NCI-H187 (cell line): ENCODE measurements at places on chromosomes 1 and 21.

GRCh38 chr1:84899969-84900368 is 7.0 kb upstream of the LPAR3 start:
- no peak for DNase-seq

DNA sequence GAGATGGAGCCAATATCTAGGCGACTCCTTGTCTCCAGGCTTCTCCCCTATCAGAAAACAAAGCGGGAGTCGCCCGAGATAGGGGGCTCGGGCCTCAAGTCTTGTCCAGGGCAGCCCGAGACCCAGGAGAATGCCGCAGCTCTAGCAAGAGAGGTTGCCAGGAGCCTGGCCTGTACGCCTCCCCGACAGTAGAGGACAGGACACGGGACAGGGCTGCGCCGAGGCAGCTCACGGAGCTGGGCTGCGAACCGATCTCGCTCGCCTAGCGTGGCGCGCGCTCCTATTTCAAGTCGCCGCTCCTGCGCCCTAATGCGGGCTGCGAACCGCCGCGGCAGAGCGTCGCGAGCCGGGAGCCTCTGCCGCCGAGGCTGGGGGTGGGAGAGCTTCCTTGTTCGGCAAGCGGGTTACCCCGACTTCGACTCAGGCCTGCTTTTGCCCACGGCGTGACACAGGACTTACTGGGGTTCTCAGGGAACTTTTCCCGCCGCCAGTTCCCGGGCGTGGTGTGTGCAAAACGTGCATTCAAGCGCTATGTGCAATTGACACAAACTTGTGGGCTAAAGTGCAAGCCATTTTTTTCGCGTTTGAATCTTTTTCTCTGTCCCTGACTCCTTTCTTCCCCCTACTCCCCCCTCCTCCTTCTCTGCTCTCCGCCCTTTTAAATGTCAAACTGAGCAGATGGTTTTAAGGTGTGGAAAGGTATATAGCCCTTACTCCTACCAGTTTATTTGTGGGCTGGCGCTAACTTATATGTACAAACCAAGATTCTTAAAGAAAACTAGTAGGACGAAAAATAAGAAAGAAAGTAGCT is 2.4 kb upstream of the PROX1 start:
- DNase-seq, result no peak

GRCh38 chr1:58451560-58452191 is 94.8 kb downstream of the OMA1 start:
- no peak for DNase-seq

DNA sequence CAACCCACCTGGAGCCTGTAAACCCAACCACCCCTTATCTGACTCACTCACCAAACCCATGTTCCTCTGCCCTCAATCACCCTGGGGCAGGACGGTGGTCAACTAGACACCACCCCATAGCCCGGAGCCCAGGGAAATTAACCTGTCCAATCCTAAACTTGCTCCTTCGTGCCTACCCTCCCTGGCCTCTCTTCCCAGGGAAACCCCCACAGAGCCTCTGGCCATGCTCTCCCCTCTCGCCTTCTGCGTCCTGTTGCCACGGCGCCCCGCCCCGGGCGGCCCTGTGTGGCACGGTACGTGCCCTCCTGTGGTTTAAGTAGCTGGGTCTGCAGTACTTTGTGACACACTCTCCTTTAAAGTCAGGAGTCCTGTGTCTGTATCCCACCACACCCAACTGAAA is 4.0 kb upstream of the FTCD start:
- no peak for DNase-seq

DNA sequence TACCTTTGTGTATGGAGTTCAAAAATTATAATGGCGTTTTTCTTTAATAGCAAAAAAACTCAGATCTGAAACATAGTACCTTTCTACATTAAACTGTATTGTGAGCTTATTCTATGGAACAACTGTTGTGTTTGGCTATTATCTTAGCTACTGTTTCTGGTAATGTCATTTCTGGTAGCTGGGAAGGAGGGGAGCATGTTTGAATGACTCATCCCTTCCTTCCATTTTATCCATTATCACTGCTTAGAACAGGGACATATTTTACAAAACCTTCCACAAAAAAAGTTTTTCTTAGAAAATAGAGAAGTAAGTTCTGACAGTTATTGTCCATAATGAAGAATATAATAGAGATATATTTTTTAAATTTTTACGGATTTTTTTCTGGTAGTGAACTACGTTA is 128.3 kb downstream of the NRDC start:
- DNase-seq, result no peak

GRCh38 chr1:156406251-156406650 is 37.2 kb downstream of the RHBG start:
- DNase-seq, result no peak

DNA sequence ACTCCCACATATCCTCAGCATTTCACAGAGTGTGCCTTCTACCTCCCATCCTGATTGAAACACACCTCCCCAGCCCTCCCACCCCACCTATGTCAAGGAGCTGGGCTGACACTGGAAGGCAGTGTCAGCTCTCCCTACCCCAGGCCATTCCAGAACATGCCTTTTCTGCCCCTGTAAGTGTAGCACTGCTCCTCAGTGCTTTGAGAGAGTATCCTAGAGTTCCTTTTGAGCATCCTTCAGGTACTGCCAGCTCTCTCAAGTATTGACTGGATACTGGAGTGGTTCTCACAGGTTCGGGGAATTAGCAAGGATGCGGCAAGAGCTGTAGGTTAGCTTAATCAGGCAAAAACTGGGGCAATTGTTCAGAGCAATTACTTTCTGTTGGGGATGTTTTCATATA is 21.8 kb downstream of the C1orf116 start:
- no peak for DNase-seq

DNA sequence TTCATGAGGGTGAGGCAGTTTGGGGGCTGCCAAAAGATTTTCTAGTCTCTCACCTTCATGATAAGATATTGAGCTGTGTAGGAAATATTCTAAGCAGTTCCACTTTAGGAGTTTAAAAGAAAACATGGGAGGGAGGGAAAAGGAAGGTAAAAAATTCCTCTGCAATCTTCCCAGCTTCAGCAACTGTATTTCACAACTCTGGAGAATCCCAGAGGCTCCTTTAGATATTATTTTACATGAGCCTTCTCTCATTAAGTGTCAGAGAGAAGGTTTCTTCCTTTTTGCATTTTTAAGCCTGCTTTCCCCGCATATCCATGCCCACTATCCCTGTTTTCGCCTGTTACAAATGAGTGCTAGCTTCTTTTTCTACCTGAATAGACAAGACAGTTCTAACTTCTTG is 289.4 kb downstream of the CHRM3 start:
- no peak for DNase-seq

DNA sequence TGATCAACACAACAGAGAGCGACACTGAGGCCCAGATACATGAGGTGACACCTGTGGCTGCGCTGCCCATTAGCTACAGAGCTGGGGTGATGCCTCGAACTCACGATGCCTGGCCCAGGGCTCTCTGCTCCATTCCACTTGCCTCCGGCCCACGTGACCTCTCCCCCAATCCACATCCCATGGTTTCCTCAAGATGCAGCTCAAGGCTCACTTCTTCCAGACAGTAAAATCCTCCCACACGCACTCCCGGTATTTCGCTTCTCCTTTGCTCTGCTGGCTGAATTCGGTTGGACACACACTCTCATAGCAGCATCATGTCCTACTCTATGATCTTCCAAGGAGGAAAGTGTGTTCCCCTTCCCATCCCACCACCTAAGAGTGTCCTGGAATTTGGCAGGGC is 672.5 kb downstream of the KIF26B start:
- no peak for DNase-seq

DNA sequence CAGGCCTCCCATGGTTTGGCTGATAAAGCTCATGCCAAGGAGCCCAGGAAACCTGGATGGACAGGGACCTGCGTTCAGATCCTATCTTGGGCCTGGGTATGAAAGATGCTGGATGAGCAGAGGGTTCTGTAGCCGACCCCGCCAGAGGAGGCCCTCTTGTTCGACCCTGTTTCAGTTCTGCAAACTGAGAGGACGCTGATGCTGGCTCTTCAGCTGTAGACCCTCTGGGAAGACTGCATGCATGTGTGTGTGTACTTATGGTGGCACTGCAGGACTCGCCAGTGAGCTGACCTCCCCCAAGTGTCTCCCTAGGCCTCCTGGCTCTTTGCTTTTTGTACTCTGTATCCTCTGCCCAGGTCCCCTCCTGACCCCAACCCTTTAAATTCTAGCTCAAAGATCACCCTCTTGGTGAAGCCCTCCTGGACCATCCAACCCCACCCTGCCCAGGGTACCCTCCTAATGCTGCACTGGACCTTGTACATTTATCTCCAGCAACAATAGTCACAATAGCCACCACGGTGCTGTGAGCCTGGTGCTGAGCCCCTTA is 1.6 kb downstream of the EPS8L3 start:
- no peak for DNase-seq

DNA sequence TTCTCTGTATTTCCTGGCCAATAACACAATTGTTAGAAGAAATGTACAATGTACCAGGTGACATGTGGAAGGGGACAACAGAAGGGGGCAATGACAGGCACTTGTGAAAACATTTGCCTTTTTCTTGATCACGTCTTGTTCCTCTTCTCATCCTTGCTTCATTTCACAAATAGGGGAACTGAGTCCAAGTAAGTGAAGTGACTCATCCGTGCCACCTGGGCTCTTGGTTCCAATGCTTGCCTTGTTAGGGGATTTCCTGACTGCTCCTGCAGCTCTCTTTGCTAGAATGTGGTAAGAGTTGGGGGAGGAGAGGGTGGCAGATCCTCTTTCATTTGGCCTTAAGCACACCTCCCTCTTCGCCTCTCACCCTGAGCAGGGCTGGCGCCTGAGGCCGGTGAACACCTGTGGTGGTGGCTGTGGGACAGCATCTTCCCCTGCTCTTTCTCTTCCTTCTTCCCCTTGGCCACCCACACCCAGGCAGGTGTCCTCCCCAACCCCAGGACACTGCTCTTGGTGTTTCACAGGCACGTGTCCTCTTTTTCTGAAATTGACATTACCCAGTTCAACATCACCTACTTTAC is 2.2 kb upstream of the RHEX start:
- DNase-seq, result no peak

GRCh38 chr1:7808253-7808844 is 24.3 kb downstream of the PER3 start:
- DNase-seq, result no peak

DNA sequence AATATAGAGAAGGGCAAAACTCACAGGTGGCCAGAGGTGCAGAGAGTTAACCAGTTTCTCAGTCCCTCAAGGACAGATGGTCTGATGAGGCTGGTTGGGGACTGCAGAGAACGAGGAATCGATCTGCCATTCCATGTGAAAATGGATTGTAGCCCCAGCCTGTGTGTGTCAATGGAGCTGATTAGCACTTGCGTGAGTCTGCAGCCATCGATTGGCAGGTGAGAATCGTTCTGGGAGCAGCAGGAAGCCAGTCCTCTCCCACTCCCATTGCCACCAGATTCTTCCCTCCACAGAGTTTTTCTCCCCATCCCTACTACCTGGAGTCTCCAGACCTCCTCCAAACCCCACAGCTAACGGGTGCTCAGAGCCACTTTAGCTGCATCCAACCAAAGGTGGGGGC is 18.3 kb upstream of the PSMB2 start:
- DNase-seq, result no peak

GRCh38 chr1:73040811-73041210 is 758.5 kb upstream of the NEGR1 start:
- DNase-seq, result no peak

DNA sequence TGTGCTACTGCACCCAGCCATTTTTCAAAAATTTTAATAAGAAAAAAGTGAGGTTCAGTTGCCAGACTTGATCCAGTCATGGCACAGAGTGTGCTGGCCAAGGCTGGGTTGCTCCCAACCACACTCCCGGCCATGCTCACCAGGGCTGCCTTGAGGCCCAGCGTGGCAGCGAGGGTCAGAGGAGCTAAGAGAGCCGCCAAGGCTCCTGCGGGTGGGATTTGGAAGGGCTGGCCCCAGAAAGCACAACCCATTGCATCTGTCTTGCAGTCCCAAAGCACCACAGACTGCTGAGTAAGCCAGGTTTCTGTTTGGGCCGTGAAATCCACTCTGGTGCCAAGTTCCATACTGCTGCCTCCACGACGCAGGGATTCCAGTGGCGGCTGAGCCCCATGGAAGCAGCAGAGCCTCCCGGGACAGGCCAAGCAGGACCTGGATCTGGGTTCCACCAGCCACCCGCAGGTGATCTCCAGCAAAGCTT is 22.6 kb downstream of the ZBTB17 start:
- DNase-seq, result no peak

- no peak for DNase-seq
These were observed 9.7 kb downstream of the BCL9 start for GRCh38 chr1:147551036-147551435.

- no peak for DNase-seq
These were observed 18.3 kb upstream of the IFNGR2 start for GRCh38 chr21:33384841-33385331.

DNA sequence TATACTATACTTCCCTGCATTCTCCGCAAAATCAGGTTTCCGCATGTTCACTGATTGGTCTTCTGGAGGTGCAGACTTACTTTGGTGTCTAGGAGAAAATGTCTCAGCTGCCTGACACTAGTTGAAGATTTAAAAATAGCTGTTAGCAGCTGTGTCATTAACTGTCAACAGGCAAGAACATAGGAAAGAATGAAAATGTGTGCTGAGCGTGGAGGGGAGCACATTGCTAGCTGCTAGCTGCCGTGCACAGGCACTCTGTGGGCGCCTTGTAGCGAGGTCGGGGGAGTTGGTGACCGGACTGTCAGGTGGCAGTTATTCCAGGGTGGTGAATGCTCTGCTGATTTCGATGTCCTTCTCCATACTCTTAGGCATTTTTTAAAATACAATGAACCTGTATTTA is 5.2 kb downstream of the FAAH start:
- DNase-seq, result no peak

DNA sequence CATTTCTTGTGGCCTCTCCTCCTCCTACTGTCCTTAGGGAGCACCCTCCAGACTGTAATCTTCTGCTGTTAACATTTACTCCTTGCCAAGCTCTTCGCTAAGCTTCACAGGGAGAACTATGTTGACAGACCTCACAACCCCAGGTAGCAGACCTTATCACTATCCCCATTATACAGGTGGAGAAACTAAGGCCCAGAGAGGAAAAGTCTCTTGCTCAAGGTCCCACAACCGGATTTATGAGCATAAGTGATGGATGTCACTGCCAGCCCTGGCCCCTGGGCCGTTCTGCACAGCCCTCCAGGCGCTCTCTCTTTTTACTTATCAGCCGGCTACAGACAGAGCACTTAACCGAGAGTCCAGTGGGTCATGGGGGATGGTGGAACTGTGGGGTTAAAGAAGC is 18.1 kb downstream of the LYPD8 start:
- DNase-seq, result no peak

- no peak for DNase-seq
These were observed 38.3 kb downstream of the OLIG1 start for GRCh38 chr21:33108228-33108627.

DNA sequence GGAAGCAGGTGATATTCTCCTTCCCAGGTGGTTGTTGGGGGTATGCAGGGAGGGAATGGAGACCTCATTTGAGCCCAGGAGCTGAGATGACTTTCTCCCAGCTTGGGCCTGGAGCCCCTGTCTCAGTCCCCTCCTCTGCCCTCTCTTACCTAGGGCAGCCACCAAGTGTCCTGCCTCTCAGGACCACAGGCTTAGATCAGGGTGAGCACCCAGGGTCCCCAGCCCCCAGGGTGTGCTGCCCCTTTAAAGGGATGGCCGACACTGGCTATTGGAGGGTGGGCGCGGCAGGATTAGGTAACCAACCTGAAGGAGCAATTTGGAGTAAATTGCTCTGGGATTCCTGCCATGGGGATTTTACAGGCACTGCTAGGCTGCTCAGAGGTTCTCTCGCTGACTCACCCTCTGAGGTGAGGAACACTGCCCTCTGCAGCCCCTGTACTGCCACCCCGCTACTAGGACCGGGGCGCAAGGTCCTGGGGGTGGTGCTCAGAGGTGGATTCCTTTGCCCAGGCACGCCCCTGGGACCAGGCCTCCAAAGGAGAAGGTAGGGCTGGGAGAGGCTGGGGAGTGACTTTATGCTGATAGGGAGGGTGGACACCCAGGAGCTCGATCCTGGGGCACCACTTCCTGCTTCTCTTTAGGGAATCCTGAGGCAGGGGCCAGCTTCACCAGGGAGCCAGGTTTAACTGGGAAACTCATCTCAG is 1.5 kb downstream of the RPS6KA1 start:
- DNase-seq, result no peak
